ENCODE measurements at places on chromosomes 5 and 9.
A peak's percentile ranks its signal among the peaks of the same experiment; 100 is the strongest.

DNA sequence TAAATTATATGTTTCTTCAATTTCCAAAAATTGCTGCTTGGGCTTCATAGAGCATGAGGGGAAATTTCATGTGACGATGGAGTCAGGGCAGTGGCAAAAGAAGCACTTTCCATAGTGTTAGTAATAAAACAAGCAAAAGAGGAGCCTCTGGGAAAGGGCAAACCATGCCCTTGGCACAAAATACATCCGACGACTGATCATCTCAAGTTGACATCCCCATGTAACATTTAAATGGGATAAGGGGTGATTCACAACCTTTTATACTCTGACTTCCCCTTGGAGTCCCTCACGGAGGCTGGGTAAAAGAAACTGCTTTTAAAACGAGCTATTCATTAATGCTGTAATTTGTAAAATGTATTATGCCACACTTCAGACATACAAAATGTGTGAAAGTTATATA lies 161.4 kb upstream of the DMRT1 start:
- no peak for DNase-seq

DNA sequence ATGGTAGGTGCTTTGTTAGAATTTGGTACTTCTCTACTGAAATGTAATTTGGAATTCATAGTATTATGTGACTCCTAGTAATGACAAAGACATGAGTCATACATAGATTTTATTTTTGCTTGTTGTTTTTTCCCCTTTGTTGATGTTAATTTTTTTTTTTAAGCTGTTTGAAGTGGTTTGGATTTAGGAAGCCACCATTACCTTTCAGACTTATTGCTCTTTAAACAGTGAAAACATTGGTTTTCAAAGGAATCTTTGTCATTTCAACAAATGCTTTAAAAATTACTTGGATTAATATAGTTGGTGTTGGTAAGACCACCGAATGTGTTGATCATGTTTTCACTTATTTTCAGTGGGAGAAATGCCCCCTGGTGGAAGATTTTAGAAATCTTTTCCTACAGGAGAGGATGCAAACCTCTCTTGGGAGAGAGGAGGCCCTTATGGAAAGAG lies 170.1 kb upstream of the PITX1 start:
- DNase-seq = no peak

GRCh38 chr9:97744710-97745708 lies 47.9 kb upstream of the XPA start:
- DNase-seq = peak; percentile 70

DNA sequence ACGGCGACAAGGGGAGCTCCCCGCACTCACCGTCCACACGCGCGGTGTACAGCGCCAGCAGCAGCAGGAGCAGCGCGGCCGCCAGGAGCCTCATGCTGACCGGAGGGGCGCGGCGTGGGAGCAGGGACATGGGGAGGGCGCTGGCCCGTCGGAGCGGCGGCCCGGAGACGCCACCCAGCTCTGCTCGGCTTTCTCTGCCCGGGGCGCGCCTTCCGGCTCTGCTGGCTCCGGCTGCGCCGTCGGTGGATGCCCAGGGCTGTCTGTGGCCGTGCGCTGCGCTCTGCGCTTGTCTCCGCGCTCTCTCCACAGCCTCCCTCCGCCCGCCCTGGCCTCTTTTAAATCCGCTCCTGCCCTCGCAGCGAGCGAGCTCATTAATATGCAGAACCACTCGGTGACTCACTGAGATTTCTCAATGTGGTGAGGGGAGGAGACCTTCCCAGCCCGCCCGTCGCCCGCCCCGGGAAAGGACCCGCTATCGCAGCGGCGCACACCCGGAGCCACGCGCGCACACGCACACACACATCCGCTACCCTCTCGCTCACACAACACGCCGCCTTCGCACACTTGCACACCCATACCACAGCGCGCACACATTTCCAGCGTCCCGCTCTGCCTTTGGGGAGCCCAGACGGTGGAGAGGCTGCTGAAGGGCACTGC lies at the start of gene CXCL14:
TSS of gene CXCL14 (minus strand) at position 307 of the 657 bp plus-strand sequence. CDS start at position 94, 213 bp downstream.
- peak; percentile 83 for DNase-seq

GRCh38 chr9:128175726-128176125 lies 15.6 kb downstream of the CIZ1 start:
- DNase-seq = no peak

DNA sequence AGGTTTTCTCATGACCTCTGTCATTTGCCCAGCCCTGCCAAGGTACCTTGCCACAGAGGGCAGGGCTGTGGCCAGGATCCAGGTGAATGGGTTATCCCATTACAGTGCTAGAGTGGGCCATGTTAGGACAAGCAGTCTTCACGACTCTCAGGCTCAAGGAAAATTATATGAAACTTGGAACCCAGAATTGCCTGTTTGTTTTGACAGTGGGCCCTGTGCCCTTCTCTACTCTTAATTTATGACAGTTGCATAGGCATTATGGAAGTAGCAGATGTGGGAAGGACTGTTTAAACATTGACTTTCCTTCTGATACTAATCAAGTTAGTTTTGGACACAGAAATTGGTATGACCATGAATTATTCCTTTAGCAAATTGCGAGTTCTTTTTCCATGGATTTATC lies 41.7 kb downstream of the ITGA2 start:
- no peak for DNase-seq

- no peak for DNase-seq
These were observed 222.4 kb downstream of the CACNA1B start for GRCh38 chr9:138099803-138100598.

- DNase-seq = no peak
These were observed 5.5 kb downstream of the FANCC start for GRCh38 chr9:95311961-95312360.

- DNase-seq = no peak
These were observed 24.0 kb downstream of the OR1J1 start for GRCh38 chr9:122453677-122454135.

GRCh38 chr5:158023266-158023665 lies 164.3 kb upstream of the CLINT1 start:
- DNase-seq = no peak

DNA sequence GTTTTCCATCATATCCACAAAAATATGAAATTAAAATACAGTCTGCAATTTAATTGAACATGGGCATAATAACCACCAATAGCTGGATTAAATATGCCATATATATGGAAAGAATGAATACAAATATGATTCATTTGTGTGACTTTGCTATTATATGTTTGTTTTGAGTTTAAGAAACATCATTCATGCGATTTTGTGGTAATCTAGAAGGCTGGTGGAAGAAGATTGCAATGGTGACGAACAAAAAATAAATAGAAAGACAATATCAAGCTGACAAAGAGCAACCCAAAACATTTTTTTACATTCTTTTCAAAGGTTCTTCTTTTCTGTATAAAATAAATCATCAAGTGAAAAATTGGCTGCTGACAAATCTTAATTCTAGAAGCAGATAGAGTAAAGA lies 610.0 kb downstream of the MAT2B start:
- DNase-seq = no peak

DNA sequence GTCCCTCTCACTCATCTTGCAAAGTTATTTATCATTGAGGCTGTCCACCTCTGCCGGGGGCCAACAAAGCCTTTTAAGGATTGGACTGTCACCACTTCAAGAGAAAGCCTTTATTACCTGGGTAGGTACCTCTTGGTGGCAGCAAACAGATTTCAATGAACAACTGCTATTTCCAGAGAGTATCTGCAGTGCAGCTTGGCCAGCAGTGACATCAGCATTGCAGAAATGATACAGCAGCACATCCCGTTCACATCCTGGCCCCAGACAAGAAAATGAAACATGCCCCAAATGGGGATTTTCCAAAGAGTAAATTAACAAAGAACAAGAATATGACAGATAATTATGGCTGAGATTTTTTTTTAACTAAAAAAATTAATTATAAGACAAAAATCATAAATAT lies 2.3 kb upstream of the SPATA6L start:
- DNase-seq = no peak

DNA sequence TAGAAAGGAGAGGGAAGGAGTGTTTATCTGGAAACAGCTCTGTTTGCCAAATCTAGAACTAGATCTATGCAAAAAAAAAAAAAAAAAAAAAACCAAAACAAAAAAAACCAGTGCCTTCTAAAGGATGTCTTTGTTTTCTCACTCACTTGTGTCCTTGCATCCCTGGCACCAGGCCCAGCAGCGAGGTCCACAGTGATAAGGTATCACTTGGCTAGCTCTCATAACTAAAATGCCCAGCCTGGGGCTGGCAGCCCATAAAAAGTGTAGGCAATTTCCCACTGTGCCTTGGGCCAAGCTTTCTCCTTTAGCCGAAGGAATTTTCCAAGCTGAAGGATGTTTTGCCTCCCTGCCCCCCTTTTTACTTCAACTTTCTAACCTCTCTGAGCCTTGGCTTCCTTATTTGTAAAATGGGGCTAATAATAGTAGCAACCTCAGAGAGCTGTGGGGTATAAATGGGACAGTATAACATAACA lies 20.8 kb downstream of the RGS3 start:
- DNase-seq = peak; percentile 5

GRCh38 chr5:142295960-142296860 lies 28.6 kb downstream of the SPRY4 start:
- DNase-seq = no peak

DNA sequence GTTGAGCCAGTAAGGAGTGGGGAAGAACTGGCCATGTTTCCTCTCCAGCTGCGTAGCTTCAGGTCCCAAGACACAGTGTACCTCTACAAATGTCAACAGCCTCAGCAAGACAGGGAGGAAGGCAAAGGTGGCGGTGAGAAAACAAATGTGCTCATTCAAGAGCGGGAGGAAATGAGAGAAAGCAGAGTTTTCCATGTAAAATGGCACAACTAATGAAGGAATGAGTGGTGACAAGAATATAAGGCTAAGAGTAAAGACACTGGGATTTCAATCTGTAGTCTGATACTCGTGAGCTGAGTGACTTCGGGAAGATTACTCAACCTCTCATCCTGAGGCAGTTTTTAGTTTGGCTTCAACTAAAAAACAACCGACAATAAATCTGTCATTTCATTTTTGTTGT lies 67.6 kb downstream of the DPYSL3 start:
- no peak for DNase-seq

DNA sequence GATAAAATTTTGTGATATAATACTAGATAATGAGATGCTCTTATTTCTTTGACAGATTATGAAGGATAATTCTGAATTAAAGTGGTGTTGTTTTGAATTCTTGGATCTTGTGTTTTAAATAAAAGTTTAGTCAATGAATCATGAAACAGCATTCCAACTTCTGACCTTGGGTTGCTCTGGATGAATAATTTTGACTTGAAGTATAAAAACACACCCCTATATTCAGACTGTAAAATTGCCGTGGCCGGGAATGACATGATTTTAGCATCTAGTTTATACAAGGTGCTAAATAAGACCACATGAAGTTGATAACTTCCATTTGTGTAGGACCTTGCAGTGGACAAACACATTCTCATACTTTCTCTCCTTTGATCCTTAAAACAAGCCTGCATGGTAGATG lies 67.2 kb upstream of the DAP start:
- no peak for DNase-seq

GRCh38 chr9:121661328-121661727 lies 9.9 kb downstream of the DAB2IP start:
- no peak for DNase-seq

DNA sequence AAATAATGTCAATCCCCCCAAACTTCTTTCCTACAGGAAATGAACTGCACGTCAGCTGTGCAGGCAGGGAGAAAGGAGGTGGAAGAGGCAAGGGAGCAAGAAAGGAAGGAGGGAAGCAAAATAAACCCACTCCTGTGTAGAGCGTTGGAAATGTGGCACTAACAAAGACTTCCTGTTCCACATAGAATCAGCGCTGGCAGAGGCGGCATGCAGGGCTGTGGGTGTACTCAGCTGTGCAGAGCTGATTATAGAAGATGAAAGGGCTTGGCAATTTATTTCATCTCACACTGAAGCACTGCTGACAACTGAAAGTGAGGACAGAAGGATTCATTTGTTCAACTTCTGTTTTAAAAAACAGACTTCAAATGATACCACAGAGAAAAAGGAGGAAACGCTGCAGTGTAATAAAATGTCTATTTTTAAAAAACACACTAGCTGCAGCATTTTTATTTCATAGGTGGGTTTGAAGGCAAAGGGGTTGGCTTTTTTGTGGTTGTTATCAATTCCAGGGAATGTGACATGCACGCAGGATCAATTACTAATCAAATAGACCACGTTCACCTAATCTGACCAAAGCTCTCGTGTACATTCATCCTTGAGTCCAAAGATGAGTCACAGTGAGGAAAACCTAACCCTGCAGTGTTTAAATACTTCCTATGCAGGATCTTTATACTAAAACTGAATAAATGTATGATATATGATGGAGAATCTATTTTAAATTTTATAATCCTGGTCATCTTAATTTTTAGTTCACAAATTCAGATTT lies 583.5 kb downstream of the ZNF608 start:
- no peak for DNase-seq

DNA sequence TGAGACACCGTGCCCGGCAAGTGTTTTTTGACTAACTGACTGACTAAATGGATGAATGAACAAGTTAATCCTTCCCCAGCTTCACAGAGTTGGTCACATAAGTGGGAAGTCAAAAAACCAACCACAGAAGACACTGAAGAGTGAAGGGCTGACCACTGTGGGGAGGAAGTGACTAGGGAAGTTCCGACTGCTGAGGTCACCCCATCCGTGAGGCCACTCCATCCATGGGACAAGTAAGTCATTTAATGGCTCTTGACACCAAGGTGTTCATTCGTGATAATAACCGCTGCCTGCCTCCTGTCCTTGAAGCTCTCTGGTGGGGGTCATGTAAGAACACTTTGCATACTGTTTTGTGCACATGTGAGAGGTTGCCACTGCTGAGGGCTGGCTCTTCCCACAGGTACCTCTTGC lies 22.2 kb upstream of the CXCL14 start:
- no peak for DNase-seq

- DNase-seq = no peak
These were observed 27.2 kb downstream of the SLC25A48 start for GRCh38 chr5:135861641-135862040.

DNA sequence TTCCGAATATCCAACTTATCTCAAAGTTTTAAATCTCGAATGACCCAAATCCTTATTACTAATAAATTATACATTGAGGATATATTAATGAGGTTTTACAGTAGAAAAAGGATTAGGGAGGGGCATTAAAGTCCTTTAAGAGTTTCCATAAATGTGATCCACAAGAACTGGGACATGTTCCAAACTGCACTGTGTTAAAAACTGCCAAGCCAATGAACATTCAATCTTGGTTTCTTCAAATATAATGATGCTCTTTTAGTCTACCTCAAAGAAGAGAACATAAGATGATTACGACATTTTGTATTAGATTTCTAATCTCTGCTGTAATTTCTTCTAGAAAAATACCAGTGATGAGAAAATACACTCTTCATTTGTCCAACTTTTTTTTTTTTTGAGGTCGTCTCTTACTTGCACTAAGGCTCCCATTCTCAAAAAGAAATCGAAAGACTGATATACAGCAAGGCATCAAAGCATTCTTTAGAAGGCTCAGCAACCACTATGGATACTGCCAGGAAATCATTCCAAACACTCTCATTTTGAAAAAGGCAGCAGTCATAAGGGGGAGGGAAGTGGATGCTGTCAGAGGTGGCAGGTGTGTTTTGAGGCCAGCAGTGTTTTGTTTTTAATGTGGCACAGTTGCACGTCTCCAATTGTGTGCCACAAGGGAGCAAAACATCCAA lies 1.7 kb downstream of the PTAR1 start:
- DNase-seq = no peak

GRCh38 chr5:115394531-115394930 lies 98.1 kb upstream of the CCDC112 start:
- DNase-seq = no peak
